ENCODE measurements at places on chromosomes 5 and 9.

DNA sequence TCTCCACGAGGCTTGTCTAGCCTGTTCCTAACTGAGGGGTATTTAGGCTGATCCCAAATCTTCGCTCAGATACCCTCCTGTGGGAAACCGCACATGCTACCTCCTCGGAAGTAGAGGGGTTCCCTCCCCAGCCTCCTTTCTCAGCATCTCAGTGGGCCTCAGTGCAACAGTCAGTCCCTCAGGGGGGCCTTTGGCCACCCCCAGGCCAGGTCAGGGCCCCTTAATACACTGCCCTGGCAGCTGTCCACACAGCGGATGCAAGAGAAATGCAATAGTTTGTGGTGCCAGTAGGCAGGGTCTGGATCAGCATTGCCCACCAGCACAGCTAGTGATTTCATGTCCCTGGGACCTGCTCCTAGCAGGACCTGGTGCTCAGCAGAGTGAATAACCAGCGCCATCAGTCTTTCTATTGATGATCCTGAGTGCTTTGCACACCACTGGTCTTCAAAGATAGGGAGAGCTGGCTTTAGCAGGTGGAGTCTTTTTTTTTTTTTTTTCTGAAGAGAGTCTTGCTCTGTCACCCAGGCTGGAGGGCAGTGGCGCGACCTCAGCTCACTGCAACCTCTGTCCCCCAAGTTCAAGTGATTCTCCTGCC lies 7.5 kb downstream of the PLPP7 start:
- DNase-seq = no peak

- no peak for DNase-seq
Measured at GRCh38 chr9:98331536-98332259, 76.2 kb upstream of the TBC1D2 start.

- DNase-seq = no peak
Measured at GRCh38 chr9:132728071-132728470, 57.8 kb downstream of the GTF3C4 start.

GRCh38 chr5:129377504-129377903 lies 82.6 kb upstream of the ADAMTS19 start:
- DNase-seq = no peak

DNA sequence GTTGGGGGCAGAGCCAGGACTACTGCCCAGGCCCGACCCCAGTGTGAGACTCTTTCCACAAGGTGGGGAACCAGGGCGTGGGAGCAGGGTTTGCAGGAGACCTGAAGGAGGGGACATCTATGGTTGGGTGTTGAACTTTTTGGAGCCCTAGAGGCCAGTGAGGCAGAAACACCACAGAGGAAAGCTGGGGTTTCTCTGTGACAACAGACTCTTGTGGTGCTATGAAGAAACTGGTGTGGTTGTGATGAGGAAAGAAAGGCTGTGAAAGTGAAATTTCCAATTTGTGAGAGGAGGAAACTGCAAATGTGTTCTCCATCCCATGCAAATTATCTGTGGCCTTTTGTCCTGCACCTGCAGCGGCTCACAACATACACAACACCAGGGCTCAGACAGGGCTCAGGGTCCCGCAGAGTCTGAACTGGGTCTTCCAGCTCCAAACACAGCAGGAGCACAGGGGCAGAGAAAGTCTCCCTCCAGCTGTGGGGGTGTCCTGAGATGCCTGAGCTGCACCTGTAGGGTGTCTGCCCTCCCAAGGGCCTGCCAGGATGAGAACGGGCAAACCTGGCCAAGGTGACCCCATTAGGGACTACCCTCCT lies 51.4 kb upstream of the GRHPR start:
- no peak for DNase-seq

DNA sequence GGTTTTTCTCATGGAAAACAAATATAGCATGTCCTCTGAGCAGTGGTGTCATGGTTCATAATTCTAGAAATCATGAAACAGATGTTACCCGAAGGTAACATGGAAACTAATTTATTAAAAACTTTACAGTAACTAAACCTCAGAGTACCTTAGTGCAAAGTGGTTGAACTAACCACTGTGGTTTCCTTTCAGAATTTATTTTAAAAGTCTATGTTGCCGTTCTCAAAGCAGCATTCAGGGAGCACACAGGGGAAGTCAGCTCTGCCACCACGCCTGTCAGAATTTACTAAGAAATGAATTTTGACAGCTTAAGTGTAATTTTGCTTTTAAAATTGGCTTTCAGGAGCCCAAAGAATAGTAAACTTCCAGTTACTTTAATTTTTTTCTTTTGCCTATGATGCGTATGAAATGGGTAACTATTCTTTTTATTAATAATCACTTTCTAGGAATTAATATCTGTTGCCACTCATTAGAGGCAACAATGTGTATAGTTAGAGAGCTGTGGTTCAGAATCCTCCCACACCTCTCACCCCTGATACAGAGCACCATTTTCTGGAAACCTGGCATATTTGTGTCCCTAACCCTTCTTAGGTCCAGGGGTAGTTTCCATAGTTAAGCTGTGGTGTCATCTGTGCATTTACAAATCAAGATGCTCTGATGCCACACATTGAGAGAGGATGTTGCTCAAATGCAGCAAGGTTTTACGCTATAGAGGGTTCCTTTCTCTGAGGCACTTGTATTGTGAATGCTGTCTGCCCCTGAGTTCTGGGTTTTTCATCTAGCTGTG lies 202.6 kb downstream of the ZSWIM6 start:
- DNase-seq = no peak

DNA sequence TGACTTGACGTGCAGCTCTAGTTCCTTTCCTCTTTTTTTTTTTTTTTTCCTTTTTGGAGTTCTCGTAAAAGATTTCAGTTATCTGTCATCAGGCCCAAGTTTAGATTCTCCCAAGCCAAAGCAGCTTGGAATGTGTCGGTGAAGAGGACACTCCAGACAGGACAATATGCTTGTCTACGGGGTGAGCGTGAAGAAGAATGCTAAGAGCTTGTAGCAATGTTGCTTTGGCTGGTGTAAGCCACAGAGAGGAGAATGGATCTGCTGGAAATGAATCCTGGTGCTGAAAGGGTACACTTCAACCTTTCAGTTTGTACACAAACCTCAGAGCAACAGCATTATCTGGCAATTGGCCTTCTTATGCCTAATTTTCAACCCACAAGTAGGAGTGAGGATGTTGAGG lies 92.4 kb downstream of the ISL1 start:
- DNase-seq = no peak

GRCh38 chr9:13823026-13823425 lies 490.9 kb downstream of the NFIB start:
- DNase-seq = no peak
